T-helper 17 cell (primary cell): ENCODE measurements at places on chromosomes 12 and 14.

DNA sequence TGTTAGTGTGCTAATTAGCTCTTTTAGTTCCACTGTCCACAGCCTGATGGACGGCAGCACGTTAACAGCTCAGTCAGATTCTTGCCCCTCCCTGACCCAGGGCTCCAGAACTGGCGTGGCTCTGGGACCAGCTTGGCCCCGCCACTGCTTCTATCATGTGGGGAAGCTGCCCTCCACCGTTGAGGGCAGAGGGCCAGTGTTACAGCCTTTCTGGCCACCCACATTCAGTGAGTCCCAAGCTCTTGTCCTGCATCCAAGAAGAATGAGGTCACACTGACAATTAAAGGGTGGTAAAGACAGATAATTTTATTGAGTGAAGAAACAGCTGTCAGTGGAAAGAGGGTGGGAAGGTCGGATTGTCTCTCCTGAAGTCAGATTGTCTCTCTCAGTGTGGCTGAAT lies 36.9 kb downstream of the BCL2L14 start:
- DNase-seq = no peak

- peak; percentile 12 for DNase-seq
These were observed 718 bp downstream of the CCDC92 start for GRCh38 chr12:123971770-123972456.

GRCh38 chr12:62846491-62846890 lies 88.5 kb downstream of the PPM1H start:
- DNase-seq = no peak

DNA sequence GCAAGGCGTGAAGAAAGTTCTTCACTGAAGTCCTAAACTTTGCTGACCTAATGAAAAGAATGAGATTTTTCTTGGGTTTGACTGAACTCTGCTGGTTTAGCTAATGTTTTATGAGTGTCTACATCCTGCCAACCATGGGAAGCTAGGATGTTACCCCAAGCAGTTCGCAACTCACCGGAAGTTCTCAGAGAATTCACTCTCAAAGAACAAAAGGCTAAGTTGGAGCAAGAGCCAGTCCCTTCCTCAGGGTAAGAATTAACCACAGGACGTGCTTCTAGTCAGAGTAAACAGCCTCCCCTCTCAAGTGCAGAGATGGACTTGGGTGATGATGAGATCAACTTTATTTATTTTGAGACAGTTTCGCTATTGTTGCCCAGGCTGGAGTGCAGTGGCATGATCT lies 37.3 kb downstream of the TCHP start:
- DNase-seq = no peak

DNA sequence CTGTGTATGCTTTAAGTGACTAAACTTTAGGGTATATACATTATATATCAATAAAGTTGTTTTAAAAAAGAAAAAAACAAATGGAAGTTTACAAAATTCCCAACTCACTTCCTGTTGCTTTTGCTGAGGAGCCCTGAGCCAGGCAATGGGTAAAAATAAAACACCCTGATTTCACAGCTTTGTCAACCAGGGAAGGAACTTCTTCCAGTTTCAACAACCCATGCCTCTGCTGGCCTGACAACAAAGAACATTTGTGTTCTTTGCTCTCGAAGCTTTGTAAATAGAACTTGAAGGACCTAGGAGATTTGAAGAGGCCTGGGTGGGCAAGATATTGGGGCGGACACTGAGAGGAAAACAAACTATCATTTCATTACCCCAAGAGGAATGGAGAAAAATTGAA lies 141.2 kb upstream of the NOS1 start:
- DNase-seq = no peak

- no peak for DNase-seq
These were observed 86.4 kb downstream of the SPPL3 start for GRCh38 chr12:120817559-120818330.

DNA sequence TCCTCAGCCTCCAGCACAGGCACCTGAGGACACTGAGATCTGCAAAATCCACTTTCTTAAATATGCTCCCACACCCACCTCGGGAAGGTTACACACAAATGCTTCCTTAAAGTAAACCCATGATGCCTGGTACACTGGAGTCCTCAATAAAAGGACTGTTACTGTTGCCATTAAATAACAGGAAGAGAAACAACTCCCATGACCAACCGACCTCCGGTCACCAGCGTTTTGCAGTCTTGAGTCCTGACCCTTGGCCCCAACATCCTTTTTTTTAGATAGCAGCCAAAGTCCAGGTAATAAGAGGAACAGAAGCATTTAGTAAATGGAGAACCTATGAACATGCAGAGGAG lies 42.4 kb downstream of the ITPK1 start:
- DNase-seq = no peak

DNA sequence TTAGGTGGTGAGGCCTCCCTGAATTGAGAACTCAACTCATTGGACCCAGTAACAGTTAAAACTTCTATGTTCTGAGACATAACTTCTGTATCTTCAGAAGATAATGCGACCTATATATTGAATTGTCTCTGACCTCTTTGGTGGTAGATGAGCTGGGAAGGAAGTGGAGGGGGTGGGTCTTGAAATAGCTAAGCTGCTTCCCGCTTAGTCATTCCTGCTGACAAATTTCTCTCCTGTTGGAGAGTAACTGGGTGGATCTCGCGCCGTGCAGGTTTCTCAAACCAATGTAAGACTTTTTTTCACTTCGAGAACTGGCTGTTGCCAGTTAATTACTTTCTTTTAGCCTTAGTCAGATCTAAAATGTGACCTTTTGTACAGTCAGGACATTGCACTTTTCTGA lies 100.8 kb downstream of the PPHLN1 start:
- DNase-seq = no peak

DNA sequence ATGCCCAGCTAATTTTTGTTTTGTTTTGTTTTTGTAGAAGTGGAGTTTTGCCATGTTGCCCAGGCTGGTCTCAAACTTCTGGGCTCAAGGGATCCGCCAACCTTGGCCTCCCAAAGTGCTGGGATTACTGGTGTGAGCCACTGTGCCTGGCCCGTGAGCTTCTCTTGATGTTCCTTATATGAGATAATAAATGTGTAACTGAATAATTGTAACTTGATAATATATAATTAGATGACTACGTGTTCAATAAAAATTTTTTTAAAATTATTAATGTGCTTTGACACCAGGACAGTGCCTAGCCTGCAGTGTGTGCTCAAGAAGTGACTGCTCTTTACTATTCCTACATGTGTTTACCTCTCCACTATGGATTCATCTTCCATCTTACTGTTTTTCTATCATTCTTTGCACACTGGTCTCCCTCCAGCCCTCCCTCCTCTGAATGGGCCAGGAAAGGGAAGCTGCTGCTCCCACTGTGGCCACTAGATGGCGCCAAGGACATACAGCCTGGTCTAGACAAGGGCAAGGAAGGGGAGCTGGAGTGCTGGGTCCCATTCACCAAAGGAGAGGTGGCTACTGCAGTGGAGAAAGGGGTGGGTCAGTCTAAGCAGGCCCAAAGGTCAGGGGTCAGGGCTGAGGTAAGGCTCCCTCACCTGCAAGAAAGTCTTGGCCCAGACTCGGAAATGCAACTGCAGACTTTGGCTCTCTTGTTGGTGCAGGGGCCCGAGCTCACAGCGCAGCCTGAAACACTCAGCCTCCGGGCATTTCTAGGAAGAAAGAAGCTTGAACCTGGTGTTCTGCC lies 14.7 kb upstream of the ZNF385A start:
- peak; percentile 74 for DNase-seq

- DNase-seq = no peak
These were observed 1.5 kb upstream of the DTX1 start for GRCh38 chr12:113054948-113055486.

DNA sequence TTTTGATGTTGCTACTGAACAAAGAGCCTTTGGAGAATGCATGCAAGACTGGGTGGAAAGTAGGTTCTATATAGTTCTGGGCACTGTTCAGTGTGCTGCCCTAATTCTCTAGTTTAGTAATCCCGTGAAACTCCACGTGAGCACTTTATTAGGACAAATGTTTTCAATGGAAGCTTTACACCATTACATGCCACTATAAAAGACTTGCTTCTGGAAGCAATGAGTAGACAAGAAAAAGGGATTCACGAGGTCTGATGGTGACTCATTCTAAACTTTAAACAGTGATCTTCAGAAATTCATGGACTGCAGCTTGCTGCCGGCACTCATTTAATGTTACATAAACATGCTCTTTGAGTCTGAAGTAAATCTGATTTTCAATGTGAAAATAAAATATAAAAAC lies 22.3 kb downstream of the ATG14 start:
- no peak for DNase-seq

GRCh38 chr14:80628547-80628946 lies 313.0 kb downstream of the CEP128 start:
- no peak for DNase-seq

DNA sequence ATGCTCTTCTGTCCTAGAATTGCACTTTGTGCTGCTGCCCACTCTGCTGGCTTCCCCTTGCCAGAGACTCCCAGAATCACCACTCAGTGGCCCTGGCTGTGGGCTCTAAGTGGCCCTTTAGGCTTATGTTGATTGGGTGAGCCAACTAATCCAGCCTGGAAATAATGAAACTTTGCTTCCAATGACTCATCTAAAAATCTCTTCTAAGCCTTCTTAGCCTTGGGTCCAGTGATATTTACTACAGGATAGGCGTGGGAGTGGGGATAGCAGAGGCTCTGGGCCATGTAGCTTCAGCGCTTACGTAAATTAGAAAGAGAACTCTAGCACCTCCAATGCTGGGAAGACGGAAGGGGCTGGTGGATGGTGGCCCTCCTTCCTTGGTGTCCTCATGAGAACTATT lies 137.9 kb downstream of the TTC8 start:
- DNase-seq = no peak

DNA sequence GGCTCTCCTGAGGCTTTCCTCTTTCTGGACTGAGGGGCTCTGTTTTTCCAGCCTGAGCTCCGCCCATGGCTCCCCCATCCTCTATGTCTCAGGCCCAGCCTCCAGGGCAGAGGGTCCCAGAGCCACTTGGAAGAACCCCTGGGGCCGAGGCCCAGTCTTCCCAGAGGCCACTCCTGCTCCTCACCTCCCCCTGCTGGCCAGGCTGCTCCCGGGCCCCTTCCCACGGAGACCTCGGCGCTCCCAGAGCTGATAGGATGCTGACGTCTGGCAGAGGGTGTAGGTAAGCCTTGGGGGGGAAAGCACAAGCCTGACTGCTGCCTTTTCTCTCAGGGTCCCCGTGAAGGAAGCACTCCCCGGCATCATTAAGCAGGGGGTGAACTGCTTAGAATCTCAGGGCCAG lies 51.4 kb downstream of the ERH start:
- no peak for DNase-seq

- DNase-seq = no peak
These were observed 17.4 kb downstream of the RFC5 start for GRCh38 chr12:118033902-118034301.

GRCh38 chr14:31326111-31326510 lies 94.2 kb downstream of the HEATR5A start:
- DNase-seq = no peak

DNA sequence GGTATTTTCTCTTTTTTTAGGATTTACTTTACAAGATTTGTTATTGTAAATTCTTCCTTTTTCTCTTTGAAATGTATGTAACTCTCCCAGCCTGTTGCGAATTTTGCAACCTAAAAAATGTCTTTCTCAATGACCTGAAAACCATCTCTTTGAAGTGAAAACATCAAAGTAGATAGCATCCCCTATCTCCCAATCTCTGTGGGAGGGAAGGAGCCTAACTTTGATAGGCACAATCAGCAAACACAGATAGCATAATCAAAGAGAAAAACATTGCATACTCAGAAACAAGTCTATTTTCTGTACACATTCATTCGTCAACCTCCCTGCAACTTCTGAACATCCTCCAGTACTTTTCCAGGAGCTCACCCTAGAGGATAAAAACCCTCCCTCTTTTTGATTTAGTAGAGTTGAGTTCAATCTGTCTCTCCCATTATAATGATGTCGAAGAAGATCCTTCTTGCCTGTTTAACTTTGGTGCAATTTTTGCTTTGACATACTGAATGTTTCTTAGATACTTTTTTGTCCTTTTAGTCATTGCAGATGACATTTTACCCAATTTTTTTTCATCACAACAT lies 849.2 kb upstream of the LRFN5 start:
- no peak for DNase-seq

DNA sequence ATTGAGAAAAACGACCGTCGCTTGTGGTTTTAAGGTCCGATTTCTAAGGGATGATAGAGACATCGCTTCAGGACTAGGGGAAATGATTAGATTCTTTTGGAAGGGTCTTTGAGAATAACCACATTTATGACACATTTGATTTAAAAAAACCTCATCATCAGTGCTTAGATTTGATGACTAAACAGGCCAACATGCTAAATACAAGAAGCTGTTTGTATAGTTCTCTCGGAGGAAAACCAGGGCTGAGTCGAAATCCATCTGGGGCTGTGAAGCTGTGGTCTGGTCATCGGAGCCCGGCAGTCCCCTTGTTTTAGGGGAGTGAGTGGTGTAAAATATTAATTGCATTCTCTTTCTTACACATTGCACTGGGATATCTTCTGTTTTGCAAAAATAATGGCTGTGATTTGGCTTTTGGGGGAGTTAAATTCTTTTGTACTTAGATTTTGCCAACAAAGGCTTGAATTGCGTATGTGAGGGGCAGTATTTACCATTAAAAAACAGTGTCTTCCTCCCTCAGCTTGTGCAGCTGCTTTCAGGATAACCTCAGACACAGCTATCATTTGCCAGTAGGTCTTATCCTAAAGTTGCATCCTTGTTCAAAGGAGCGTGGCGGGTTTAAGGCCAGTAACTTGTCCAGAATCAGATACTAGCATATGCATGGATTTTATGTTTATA lies 550 bp downstream of the GNG2 start:
- no peak for DNase-seq

DNA sequence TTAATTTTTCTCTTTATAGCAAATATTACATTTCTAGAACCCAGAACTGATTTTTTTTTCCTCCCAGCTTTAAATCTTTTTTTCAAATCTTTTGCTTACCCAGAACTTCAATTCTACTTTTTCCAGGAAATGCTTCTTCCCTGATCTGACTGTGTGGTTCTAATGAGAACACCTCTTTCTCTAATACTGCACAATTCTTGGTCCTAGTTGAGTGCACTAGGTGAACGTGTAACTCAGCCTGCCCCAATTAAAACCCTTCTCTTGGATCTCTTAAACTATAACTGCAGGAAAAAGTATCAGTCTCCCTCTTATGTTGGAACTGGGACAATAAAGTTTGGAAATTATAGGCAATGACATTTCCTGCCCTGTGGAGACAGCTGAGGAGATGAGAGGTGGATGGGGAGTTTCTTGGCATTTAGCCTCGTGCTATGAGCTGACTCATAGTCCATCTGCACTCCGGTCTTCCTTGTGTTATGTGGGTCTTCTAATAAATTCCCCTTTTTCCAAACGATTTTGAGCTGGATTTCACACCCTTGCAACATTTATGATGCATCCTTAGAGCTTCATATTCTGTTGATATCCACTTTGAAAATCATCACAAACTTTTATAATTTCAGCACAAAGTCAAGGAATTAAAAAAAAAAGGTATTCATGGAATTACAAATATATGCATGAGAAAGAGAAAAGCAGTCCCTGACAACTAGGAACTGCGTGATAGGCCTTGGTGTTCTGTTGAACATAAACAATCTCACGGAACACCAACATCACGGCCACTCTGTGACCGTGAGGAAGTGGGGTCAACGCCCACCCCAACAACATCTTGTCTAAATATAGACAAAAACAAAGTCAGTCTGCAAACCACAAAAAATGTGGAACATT lies 52.4 kb downstream of the BRMS1L start:
- DNase-seq = no peak

- no peak for DNase-seq
These were observed 15.6 kb downstream of the OTX2 start for GRCh38 chr14:56794557-56795283.
